GM12864 (cell line): ENCODE measurements at places on chromosomes 16 and 17.

GRCh38 chr16:55386534-55387296, 62.7 kb downstream of the IRX6 start:
- DNase-seq = no peak

- no peak for DNase-seq
Measured at GRCh38 chr16:74558873-74559272, 48.0 kb downstream of the GLG1 start.

DNA sequence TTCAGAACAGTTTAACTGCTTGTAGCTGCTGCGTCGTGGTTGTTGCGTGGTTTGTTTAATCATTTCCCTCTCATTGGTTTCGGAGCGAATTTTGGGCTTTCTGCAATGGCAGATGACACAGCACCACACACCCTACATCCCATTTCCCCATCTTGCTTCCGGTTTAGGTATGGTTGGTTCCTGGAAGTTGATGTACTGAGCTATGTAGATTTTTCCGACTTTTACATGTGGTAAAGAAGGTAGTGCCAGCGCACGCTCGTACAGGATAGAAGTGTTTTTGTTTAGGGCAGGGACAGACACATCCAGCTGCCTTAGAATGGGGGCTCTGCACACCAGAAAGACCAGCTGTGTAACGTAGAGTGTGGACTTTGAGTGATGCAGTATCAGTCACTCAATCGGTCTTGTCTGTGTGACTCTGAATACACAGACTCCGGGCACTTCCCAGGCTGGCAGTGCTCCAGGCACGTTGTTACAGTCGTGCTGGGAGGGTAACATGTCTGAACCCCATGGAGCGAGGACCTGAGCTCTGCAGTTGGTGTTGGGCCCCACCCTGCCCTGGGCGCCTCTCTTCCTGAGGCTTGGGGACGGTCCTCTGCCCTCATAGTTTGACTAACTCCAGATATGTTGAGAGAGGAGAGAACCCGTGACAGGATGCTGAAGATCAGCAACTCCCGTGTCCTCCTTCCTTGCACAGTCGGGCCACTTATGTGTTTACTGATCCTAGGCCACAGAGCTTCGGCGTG, 172.0 kb upstream of the CHMP6 start:
- no peak for DNase-seq

GRCh38 chr16:16041196-16041892, 91.9 kb downstream of the ABCC1 start:
- DNase-seq = no peak
